Inflammatory macrophage treated with lipopolysaccharide for 4 hours (primary cell): ENCODE measurements at places on chromosomes 5 and 9.

DNA sequence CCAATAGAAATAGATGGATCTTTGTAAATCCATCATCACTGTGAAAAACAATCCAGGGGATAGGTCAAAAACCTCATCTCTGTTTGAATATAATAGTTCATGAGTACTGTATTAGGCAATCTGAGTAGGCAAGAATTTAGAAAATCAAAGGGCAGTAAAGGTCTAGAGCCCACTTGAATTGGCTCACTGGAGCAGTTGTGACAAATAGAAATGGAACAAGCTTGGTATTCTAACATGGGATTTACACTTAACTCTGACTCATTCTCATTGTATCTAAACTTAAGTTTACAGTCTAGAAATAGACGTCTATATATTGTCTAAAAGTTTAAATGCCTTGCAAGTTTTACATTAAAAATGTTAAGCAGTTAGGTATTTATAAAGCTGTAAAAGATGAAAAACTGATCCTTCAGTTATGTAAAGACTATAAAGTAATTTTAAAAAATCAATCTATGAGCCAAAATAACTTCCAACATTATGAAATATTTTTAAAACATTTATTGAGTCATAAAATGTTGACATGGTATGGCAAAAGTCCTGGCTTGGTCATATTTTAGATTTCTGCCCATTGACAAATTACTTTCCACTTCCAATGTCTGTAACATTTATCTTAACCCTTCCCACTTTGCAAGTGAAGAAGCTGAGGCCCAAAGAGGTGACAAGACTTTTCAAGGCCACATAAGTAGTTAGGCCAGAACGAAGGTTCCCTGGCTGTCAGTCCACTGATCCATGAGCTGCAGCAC lies 203.7 kb upstream of the NREP start:
- DNase-seq: peak; percentile 35

- no peak for DNase-seq
Observed at GRCh38 chr5:31343946-31344345, 150.5 kb downstream of the CDH6 start.

DNA sequence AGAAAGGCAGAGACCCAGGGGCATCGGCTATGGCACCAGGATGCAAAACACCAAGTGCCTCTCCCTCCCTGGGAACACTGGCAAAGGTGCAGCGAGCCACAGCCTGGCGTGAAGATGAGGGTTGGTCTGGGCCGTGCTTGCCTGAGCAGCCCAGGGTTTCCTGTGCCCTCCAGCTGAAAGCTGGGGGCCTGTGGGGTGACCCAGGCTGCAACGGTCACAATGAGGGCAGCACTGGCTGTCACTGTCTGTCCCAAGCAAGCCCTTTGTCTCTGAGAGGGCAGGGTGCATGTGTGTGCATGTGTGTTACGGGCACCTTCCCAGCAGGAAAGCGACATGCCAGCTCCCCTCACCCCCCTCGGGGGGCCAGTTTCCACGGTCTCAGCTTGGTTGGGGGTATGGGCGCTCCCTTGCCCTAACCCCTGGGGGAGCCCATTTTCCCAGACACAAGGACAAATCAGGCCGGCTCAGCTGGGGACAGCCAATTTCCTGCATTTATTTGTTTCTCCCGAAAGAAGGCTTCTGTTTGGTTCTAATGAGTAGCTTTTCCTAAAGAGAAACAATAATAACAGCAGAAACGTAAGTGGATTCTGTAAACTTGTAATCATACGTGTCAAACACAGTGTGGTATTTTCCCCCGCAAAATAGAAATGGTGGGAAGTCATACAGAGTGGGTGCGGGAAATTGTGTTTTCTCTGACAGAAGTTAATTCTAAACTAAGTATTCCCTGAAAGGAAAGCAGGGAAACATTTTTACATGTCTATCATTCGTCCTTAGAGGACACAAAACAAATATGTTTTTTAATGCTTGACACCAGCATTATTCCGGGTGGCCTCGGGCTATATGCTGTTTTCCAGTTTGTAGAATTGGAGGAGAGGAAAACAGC lies 21.3 kb downstream of the MRPL36 start:
- no peak for DNase-seq

DNA sequence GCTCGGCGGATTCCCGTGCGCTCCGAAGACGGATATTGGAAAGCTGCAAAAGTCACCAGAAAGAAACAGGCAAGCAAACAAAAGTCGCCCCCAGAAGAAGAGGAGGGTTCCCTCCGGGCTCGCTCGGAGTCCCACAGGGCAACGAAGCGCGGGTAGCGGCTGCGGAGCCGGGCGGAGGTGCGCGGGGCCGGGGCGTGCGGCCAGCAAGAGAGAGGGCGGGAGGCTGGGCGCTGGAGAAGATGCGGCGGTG lies at the start of gene FBN2:
TSS of gene FBN2 (minus strand) at position 246 of the 250 bp plus-strand sequence. CDS start 642 bp downstream, outside the sequence.
- DNase-seq: no peak
